ENCODE measurements at places on chromosomes 5 and 9.

DNA sequence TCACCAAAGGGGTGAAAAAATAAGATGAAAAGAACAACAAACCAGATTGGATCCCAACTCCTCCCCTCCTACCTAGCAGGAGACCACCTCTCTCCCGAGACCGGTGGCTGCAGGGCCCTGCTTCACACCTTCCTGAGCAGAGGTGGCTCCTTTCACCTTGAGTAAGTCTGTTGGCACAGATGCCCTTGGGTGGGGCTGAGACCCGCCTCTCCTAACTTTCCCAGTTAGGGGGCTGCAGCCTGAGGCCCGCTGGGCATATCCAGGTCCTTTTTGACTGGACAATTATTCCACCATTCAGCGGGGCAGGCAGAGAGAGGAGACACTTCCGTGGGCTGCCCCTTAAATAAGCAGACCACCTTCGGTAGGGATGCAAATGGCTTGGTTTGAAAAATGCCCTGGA lies 1.3 kb downstream of the SLC25A48 start:
- DNase-seq, result no peak

DNA sequence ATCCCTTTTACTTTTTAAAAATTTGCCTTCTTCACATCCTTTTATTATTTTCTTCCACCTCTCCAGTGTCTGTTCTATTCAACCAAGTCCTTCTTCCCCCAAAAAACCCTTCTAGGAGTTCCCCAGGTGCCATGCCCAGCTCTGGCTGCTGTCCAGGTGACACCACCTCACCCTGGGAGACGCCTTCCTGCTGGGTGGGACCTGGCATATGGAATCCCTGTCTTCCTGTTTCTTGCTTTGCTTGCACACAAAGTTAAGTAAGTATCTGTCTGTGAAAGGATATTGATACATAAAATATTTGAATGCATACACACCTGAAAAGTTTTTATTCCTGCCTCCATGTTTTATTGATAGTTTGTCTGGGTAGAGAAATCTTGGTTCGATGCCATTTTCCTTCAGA lies 23.1 kb upstream of the MED10 start:
- no peak for DNase-seq

DNA sequence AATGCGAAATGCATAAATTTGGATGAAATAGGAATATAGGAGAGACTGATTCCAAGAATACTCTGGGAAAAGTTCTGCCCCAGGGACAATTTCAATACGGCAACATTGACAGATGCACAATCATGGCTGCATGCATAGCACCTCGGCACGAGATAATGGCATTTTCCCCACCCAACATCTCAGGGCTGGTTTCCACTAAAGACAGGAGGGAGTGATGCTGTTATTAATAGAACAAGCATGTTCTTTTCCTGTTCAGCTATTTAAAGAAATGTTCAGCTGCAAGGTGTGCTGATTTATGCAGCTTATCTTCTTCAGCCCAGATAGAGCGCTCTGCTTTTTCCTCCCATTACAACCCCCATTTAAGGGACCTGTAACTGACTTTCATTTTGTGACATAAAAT lies 740.2 kb downstream of the TLR4 start:
- DNase-seq, result no peak

- DNase-seq, result no peak
These were observed 26.9 kb downstream of the PTPA start for GRCh38 chr9:129138144-129138462.

GRCh38 chr5:145449794-145450193 lies 385.3 kb downstream of the PRELID2 start:
- no peak for DNase-seq

GRCh38 chr9:2722715-2723114 lies 5.4 kb downstream of the KCNV2 start:
- DNase-seq, result no peak

DNA sequence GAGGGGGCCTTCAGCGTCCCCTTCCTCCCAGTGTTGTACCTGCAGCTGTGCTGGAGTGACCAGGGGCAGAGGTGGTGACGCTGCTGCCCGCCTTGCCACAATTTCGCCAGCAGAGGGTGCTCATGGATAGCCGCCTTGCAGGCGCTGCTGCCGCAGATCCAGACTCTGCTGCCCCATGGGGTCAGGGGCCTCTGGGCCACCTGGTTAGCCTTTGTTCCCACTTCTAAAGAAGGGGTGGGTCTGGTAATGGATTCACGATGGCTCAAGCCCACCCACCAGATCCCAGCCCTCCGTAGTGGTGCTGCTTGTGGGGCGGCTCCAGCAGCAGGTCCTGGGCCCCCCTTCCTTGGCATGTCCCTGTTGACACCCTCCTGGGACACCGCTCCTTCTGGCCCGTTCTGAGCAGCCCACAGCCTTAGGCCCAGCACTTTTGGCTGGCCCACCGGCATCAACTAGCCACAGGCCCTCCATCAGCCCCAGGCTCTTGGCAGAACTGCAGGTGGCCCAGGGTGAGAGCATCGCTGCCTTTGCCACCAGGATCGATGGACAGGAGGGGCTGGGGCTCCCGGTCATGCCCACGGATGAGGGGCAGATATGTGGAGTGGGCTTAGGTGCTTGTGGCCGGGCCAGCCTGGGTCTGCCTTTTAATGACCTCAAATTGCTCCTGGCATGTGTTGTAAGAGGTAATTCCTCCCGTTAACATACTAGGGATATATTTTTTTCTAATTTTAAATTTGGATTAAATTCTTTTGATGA lies 57.2 kb downstream of the COL5A1 start:
- no peak for DNase-seq

DNA sequence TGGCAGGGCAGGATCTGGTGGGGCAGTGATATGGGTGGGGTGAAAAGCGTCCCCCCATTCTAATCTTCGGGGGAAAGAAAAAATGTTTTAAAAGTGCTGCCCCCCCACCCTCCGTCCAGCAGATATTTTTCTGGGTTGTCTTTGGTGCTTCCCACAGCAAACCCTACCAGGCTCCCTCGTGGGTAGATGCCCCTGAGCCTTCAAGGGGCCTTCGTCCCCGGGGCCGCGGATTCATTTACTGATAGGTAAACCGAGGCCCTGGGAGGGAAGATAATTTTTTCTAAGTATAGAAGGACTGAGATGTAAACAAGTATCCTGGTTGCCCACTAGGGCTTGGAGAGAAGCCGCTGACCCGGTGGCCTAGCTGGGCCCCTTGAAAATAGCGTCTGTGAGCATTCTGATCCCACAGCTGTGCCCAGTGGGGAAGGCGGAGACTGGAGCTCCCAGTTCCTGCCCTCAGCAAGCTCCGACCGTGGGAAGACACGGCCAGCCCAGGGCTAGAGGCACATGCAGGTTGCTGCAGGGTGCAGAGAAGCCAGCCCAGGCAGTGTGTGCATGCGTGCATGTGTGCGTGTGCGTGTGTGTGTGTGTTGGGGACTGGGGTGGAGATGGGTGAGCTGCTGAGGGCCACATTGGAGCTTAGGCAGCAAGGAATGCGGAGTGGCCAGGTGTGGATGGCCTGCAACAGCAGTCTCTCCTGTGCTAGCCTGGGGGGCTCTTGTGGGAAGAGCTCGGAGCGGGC lies 6.0 kb upstream of the RXRA start:
- no peak for DNase-seq

GRCh38 chr9:127720865-127721227 lies 5.0 kb downstream of the TTC16 start:
- DNase-seq, result no peak

- no peak for DNase-seq
These were observed 116.0 kb upstream of the HMHB1 start for GRCh38 chr5:143695941-143696340.

DNA sequence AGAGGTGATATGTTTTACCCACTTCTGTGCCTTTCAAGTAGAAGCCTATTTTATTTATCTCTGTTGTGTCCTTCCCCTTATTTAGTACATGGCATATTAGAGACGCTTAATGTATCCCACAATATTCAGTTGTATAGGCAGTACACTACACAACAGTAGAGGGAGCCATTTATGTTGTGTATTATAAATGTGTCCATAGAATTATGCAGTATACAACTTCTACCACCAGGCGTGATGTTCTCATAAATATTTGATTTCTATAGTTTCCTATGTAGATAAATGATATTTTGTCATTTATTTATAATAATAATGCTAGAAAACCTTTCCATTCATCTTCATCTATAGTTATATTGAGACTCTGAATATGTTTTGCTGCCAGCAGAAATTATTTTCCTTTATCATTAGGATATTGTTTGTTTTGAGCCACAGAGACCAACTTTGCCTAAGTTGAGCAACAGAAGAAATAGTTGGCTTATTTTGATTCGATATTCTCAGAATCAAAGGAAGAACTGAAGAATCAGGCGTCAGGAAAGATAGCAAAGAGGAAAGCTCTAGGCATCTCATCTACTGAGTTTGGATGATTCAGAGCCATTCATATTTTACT lies 81.7 kb downstream of the ADAMTS19 start:
- DNase-seq, result no peak

GRCh38 chr9:33109850-33110595 lies 33.5 kb upstream of the SMU1 start:
- DNase-seq, result no peak

DNA sequence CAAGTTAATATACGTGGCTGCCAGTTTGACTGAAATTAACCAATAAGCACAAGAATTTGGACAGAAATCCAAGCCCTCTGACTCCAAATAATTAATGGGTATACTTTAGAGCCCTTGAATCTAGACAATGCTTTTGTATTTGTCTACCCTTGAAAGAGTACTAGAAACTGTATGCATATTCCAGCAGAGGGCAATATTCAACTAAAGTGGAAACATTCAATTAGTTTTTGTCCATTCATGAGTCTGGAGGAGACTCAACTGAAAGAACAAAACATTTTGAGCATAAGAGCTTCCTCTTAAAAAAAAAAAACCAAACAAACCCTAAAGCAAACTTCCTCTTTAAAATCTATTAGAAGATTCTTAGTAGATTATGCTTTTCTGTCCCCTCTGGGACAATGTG lies 157.8 kb downstream of the ARHGEF28 start:
- no peak for DNase-seq

DNA sequence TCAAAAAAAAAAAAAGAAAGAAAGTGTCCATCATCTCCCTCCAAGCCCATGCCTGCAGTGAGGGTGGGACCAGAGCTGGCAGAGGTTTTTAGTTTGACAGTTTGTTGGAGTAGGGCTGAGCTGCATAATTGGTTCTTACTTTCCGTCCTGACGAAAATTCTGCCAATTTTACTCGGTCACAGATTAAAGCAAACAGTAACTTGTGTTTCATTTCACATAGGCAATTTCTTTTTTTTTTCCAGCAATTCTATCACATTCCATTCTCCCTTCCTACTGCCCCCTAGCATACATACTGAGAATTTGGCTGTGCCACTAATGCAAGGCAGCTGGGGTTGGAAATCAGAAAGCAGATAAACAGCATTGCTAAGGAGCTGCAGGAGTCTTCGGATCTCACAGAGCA lies 132.4 kb downstream of the FRMD3 start:
- DNase-seq, result no peak

GRCh38 chr5:141691286-141691866 lies 9.3 kb upstream of the ARAP3 start:
- no peak for DNase-seq

DNA sequence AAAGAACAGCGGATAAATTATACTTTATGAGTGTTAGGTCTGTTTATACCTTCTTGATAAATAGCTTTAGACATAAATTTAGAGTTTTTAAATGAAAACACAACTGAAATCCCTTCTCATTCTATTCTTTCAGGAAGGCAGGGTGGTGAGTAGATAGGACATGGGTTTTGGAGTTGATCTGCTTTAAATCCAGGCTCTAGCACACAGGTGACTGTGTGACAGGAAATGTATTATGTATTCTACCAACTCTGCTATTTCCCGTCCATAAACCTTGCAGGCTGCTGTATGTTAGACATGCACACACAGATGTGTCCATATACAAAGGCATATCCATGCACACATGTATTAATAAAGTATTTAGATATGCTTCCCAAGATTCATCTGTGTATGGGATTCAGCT lies 19.3 kb upstream of the CARTPT start:
- no peak for DNase-seq

DNA sequence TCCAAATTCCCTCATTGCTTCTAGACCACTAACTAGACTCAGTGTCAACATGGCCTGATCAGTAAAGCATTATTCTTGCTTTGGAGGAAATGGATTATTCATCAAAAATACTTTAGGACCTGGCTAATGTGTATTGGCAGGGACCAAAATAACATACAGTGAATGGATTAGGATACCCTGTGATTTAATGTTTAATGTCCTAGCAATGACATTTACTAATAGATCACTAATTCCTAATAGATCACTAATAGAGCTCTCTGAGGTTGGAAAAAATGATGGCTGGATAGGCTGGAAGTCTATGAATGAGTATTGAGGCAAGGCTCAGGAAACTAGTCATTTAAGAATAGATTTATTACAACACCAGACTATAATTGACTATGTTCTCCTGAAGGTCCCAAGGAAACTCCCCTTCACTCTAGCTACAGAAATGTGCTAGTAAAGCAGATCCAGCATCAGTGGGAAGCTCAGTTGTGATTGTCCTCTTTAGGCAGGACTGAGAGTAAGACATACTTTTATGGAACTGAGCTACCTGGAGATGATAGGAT lies 46.1 kb upstream of the CHSY3 start:
- no peak for DNase-seq

DNA sequence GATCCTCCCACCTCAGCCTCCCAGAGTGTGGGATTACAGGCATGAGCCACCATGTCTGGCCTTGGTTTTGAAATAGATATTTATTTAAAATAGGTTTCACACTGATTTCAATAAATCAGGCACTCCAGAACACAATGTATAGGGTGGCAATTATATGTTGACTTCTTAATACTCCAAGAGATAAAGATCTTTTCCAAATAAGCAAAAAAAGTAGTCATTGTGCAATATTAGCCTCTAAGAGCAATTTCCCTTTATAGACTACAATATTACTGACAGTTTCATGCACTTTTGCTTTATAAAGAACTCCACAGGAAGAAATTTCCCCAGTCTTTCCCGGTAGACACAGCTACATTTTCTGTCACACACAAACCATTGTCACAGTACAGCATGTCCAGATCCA lies 23.4 kb upstream of the RUFY1 start:
- DNase-seq, result no peak

- peak; percentile 31 for DNase-seq
These were observed 82.1 kb downstream of the FBN2 start for GRCh38 chr5:128455841-128456361.

DNA sequence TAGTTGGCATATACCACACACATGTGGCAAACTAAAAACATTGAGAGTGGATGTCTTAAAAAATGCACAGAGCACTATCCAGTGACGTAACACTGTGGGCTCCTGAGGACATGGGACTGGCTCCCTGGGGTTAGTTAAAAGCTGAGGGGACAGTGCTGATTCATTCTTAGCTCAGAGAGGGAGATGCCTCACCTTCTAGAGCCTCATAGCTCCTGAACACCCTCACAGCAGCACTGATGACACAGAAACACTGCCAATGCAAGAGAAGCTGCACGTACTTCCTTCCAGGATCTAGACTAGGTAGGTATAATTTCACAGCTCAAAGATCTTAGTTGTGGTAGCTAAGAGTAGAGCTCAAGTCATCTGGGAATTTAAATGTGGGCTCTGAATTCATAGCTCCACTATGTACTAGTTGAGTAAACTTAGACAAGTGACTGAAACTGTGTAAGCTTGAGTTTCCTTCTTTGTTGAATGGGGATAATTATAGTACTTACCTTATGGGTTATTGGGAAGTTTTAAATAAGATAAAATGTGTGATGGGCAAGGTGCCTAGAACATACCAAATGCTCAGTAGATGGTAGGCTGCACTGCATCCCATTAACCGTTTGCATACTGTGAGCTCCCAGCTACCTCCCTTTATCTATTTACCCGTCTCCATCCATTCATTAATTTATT lies 279.9 kb downstream of the ASTN2 start:
- no peak for DNase-seq

All from retinal pigment epithelial cell (primary cell).